ENCODE measurements at places on chromosomes 5 and 9.

- DNase-seq, result no peak
Observed at GRCh38 chr5:15932066-15932465, 247.5 kb downstream of the MARCHF11 start.

- DNase-seq, result no peak
Observed at GRCh38 chr5:176692839-176693476, 45.7 kb downstream of the TSPAN17 start.

- no peak for DNase-seq
Observed at GRCh38 chr5:55913466-55914413, 62.6 kb downstream of the IL31RA start.

- DNase-seq, result no peak
Observed at GRCh38 chr9:11190719-11191118, 577.9 kb upstream of the PTPRD start.

DNA sequence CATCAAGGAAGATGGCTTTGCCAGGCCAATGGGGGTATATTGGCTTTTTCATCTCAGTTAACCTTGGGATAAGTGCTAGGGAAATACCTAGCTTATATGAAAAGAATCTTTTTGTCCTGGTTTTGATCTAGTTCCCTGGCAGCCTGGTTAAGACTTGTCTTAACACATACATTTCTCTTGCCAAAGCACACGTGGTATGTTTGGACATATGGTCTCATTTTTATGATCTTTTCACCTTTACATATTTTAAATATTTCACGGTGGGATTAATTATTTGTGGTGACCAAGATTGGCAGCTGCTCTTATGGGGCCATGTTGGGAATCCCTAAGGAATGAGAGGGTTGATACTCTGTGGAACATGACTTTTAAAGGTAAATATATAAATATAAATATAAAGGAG, 312.5 kb downstream of the NPR3 start:
- no peak for DNase-seq

- no peak for DNase-seq
Observed at GRCh38 chr5:107958861-107959260, 288.1 kb upstream of the EFNA5 start.

GRCh38 chr9:35350827-35351549, 138.9 kb upstream of the RUSC2 start:
- DNase-seq, result no peak

DNA sequence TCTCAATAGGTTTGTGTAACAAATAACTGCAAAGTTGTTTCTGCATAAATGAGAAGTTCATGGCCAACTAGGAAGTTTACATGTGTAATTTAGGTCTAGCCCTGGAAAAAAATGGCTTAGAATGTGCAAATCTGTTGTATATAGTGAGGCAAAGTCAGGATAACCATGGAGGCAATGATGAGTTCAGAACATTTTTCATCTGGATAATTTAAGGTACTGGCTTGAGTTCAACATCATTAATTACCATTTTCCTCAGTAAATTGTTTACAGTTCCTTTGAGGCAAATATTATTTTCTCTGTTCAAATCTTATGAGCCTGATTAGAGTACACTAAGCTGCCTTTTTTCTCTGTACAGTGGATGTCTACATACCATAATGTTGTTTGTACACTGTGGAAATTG, 1259.0 kb upstream of the NUDT12 start:
- DNase-seq, result no peak

DNA sequence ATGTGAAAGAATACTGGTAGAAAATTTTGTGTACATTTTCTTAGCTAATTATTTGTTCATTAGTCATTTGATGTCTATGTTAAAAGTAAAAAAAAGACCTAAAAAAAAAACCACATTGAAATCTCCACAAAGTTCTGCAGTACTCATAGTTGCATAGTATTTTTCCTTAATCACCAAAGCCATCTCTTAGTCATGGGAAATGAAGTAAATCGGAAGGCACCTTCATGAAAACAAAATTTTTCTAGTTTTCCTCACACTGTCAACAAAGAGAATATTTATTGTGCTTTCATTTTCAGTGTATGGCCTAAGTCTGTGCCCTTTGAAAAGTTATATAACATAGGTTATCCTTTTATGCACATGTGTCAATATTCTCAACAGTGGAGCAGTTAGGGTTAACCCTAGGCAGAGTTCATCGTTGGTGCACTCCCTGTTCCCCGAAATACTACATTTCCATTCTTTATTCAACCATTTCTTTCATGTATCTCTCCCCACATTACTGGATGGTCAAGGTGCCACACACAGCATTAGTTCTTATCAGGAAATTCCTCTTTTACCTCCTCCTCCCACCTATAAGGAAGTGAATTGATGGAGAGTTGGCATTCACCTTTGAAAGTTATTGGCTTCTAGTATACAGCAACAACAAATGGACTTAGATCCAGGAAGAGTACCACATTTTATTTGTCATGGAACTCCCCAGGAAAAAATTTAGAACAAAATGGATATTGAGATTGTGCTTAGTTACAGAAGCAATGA, 93.1 kb downstream of the NUDT12 start:
- no peak for DNase-seq

DNA sequence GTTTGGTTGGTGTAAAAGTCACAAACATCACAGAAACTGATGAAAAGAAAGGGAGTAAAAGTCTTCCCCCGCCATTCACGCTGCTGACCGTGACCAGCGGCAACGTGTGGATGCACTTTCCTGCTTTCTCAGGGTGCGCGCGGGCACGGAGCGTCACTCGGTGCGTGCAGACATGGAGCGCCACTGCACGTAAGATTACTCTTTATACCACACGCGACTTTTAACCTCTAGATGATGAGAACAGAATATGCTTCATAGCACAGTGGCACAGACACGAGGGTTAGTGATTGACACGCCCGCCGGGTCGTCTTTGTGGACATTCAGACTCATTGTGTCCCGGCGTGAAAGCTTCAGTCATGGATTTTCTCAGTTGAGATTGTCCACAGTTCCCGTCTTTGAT, 15.7 kb downstream of the CEP72 start:
- DNase-seq, result no peak

DNA sequence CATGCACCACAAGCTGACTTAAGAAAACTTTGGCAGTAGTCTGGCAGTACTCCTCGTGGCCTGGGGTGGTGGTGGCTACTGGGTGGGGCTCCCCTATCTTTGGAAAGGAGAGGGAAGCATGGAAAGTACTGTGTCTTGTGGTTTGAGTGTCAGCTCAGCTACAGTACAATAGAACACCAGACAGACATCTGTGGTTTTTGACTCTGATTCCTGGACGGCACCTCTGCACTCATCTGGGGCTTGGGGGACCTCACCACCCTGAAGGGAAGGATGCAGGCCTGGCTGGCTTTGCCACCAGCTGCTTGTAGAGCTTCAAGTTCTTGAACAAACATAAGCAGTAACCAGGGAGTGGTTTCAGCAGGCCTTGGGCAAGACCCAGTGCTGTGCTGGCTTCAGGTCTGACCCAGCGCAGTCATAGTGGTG, 40.6 kb downstream of the TNFSF8 start:
- DNase-seq, result no peak

GRCh38 chr5:150299571-150300327, 3.0 kb downstream of the ARSI start:
- no peak for DNase-seq

DNA sequence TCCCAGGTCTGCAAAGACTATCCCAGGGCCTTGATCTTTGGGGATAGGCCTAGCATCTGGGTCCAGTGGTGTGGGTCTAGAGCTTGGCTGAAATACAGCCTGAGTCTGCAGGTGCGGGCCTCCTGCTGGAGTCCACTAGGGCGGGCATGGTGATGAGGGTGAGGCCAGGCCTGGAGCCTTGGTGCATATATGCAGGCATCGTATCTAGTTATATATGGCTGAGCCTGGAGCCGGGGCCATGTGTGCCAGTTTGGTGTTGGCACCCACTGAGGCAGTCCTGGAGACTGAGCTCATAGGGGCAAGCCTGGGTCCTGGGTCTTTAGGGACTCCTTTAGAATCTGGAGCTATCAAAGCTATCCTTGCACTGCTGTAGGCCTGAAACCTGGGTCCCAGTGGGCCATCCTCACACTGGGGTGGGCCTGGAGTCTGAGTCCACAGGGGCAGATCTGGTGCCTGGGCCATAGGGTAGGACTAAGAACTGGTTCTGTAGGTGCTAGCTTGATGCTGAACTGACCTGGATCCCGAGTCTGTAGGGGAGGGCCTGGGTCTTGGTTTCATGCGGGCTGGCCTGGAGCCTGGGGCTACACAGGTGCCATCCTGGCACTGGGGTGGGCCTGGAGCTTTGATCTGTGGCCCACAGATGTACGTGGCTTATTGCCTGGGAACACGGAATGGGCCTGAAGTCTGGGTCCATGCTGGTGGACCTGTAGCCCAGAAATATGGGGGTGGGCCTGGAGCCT, 346.5 kb upstream of the MEF2C start:
- DNase-seq, result no peak

DNA sequence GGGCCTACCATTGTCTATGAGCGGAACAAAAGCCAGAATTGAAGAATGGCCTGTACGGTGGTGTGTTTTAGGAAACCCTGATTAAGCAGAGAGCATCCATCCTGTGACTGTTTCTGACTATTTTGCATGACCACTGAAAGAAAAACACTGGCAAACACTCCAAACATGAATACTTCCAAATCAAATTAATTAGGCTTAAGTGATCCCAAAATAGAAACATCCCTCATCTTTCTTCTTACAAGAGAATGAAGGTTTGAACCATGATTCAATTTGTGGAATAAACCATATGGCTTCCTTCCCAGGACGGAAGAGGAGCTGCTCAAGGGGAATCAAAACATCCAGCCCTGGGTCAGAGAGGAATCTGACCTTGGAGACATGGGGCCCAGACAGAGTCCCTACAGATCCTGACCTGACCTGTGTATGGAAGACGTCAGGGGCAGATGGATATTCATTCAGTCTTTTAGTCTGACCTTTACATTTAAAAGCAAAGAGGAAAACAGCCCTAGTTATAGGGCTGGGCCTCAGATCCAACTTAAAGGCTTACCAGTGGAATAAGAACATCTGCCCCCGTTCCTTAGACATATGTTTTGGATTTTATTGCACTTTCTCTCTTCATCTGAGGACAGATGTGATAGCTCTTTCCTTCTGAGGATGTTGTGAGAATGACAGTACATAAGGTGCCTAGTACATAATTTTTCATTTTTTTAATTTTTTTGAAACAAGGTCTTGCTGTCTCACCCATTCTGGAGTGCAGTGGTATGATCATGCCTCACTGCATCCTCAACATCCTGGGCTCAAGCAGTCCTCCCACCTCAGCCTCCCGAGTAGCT, 17.6 kb upstream of the RECK start:
- DNase-seq, result no peak

DNA sequence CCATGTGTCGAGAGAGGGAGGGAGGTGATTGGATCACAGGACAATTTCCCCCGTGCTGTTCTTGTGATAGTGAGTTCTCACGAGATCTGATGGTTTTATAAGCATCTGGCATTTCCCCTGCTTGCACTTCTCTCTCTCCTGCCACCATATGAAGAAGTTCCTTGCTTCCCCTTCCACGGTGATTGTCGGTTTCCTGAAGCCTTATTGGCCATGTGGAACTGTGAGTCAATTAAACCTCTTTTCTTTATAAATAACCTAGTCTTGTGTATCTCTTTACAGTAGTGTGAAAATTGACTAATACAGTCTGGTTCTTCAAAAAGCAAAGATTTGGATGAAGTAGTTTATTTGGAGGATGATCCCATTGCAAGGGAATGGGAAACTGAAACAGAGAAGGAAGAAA, 11.3 kb upstream of the MIER3 start:
- DNase-seq, result no peak

DNA sequence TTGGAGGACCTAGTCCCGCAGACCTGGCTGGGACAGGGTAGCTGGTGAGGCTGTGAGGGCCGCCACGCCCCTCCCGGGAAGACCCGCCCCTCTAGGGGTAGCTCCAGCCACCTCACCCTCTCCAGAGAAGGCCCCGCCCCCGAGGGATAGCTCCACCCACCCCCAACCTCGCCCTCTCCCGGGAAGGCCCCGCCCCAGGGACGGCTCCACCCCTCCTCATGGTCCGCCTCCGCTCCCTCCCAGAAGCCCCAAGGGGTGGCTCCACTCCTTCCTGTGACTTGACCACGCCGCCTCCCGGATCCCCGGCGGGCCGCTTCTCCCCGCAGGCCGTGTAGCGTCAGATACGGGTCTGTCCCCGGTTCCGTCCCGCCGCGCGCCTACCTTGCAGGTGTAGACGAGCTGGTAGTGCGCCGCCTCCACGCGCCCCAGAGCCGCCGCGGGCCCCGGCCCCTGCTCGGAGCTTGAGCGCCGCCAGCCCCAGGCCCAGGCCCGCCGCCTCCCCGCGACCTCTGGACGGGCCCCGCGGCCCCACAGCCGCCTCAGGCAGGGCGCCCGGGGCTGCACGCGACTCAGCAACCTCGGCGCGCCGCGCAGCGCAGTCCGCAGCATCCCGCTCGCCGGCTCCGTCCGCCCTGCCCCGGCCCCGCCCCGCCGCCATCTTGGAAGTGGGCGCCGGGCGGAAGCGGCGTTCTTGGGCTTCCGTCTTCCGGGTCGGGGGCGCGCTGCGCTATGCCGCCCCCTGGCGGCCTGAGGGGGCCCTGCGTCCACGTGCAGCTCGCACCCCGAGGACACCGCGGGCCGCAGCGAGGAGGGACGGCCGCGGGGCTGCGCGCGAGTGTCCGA, at the start of gene DNLZ:
Gene DNLZ, minus strand, starts transcription at position 639 of the 843 bp plus-strand sequence. Its CDS starts 30 bp downstream, at position 609.
- peak; percentile 83 for DNase-seq

- no peak for DNase-seq
Observed at GRCh38 chr5:115064380-115064779, 105.3 kb downstream of the TRIM36 start.

GRCh38 chr9:78695519-78695918, 398.6 kb downstream of the PSAT1 start:
- no peak for DNase-seq

GRCh38 chr5:36751886-36752285, 124.7 kb upstream of the NIPBL start:
- no peak for DNase-seq

- no peak for DNase-seq
Observed at GRCh38 chr5:131193106-131193505, 22.4 kb downstream of the LYRM7 start.

GRCh38 chr9:84970432-84970831, 300.9 kb downstream of the NTRK2 start:
- no peak for DNase-seq

- no peak for DNase-seq
Observed at GRCh38 chr5:84290673-84291072, 94.0 kb downstream of the EDIL3 start.

DNA sequence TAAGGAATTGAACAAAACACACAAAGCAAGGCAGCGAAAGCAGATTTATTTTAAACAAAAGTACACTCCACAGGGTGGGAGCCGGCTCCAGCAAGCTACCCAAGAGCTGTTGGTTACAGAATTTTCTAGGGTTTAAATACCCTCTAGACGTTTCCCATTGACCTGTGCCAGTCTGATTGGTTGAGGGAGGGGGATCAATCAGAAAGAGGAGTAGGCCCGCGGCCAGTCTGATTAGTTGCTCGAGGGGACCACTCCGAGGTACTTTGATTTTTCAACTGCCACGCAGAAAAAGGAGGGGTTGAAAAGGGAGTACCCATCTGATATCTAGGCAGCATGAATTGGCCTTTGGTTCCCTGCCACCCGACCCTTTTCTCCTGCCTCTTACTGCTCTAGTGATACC, 998 bp downstream of the SRP19 start:
- DNase-seq, result no peak

- no peak for DNase-seq
Observed at GRCh38 chr9:133154097-133154989, 9.4 kb downstream of the GBGT1 start.

All from GOT3 (cell line).